ENCODE measurements at places on chromosomes 6 and 20.

DNA sequence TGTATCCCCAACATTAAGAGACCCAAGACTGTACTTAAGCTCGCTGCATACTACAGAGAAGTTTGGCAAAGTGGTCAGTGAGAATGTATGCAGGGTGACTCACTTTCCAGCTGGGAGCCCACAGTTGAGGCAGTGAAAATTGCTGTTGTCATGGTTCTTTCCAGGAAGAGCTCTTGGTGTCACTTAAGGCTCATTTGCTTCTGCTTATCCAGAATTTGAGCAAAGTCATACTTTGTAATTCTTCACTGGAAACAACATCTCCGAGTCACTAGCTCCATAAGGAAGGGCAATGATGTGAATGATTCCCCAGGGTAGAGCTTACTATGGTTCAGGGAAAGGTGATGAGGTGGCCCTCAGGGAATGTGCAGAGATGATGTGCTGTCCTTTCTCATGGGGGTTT lies 65.4 kb upstream of the FBXL4 start:
- peak; percentile 92 for DNase-seq

DNA sequence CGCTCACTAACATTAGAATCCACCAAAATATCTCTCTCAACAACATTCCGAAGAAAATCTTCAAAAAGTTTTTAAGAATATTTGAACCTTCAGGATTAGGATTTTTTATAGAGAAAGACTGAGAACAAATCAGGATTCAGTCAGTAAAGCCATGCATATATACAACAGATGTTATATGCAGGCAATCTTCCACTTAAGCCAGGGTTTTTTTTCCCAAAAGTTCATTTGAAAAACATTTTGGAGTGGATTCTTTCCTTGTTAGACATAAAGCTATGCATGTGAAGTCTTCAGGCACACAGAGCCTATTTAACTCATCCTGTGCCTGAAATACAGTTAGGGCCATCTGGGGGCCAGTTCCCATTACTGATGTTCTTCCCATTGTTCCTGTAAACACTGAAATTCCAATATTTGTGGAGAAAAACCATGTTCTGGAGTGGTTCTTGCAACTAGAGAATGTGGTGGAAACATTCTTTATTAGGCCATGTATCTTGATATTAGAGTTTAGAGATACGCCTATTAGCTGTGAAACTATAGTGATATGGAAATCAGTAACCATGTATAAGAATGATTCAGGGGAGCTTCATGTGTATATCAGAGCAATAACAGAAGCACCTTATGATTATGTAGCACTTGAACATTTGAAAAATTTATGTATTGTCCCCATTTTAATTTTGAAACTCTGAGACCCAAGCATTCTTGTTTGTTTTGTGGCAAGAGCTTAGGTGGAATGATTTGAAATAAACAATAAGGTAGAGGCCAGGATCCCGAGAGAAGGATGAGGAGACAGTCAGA lies 61.7 kb downstream of the PLEKHG1 start:
- no peak for DNase-seq

- no peak for DNase-seq
These were observed 125.1 kb downstream of the BFSP1 start for GRCh38 chr20:17406051-17406590.

- no peak for DNase-seq
These were observed 4.7 kb downstream of the ADRM1 start for GRCh38 chr20:62307226-62308101.

- peak; percentile 19 for DNase-seq
These were observed 20.1 kb upstream of the RNGTT start for GRCh38 chr6:88983532-88983931.

DNA sequence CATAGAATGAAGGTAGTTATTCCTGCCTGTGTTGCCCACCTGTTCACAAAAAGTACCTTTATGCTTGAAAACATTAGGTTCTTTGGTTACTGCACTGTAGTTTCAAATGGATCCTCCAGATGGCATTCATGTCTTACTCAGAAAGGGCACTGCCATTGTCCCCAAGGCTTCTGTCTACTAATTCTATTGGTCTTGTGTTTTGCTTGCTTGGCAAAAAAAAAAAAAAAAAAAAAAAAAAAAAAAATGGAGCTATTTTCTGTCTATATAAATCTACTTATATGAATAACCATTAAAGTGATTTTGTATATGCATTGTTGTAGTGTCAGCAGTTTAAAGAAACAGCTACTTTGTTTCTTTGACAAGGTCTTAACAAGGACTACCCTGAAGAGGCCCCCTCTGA lies 12.7 kb upstream of the EFHC1 start:
- DNase-seq, result no peak

DNA sequence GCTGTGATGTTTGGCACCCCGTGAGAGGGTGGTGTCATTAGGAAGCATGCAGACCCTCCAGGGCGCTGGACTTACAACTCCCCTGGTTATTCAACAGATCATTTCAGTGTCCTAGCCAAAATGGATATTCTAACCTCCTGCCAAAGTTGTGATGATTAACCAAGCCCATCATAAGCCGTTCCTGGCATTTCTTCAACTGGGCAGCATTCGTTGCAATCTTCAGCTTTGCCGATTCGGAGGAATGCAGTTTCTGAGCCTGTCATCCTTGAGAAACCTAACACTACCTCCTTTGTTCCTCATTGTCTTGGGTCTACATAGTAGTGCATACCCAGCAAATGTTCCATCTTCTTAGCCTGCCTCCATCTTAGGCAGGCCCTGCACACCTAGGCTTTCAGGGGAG lies 79.2 kb upstream of the MAP3K4 start:
- peak; percentile 6 for DNase-seq

DNA sequence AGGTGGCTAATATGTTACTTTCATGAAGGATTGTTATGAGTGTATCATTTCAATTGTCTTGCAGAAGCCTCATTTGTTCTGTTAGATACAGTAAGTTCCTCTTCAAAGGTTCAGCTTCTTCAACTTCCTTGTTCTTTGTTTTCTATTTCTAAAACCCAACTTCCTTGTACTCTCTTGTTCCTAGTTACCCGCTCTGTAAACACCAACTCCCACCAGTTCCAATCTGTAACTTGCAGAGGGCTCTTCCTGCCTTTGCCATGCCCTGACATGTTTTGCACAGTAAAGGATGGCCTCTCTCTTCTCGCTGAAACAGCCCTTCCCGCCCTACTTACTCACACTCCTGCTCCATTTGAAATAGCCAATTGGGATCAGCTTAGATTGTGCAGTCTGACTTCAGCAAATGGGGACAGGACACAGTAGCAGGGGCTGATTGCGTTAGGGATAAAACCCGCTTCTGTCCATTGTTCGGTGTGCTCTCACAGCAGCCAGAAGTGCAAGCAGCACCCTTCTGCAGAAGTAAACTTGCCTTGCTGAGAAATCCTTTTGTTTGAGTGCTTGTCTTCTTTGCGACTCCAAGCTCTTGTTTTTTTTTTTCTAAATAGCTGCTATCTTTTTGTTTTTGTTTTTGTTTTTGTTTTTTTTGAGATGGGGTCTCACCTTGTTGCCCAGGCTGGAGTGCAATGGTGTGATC lies 45.9 kb upstream of the POU5F1 start:
- DNase-seq, result no peak

GRCh38 chr6:56288347-56288746 lies 41.0 kb upstream of the COL21A1 start:
- no peak for DNase-seq

- DNase-seq, result no peak
These were observed 47.9 kb downstream of the KHDC1L start for GRCh38 chr6:73177221-73177944.

- DNase-seq, result no peak
These were observed 78.7 kb downstream of the IRF4 start for GRCh38 chr6:470051-470900.

- peak; percentile 44 for DNase-seq
These were observed 242.9 kb downstream of the NRN1 start for GRCh38 chr6:5763871-5764270.

- DNase-seq, result no peak
These were observed 30.2 kb upstream of the GGTLC1 start for GRCh38 chr20:24018796-24019195.

DNA sequence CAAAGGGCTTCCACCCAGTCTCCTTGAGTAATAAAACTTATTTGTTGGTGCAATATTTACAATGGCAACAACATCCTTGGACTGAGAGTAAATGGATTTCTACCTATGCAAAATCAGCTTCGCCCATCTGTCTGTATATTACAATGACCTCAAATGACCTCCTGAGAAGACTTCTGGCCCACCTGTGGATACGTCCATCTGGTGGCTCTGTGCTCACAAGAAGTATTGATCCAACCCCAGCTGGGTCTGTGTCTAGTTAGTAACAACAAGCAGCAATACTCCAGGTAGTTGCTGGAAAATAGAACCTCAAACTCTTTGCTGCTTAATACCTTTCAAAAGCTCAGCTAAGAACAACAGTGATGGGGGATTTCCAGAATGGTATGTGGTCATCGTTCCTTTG lies 34.7 kb upstream of the GSTA4 start:
- DNase-seq, result no peak

GRCh38 chr6:142605922-142606485 lies 304.2 kb downstream of the ADGRG6 start:
- DNase-seq, result no peak

DNA sequence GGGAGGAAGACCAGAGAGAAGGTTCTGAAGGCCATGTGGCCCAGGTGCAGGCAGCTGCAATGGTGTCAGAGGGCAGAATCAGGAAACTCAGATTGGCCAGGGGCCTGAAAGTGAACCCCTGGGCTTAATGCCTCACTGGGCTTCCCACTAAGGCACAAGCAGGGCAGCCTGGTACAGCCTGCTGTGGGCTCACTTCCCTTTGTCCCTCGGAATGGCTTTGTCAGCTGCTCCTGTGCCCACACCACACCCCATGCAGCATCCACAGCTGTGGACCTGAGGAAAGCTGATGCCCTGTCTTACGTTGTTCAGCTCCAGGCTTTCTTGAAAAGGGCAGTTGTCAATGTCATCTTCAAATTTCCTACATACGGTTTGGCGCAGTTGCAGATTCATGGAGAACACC lies 2.4 kb downstream of the CST9 start:
- no peak for DNase-seq

DNA sequence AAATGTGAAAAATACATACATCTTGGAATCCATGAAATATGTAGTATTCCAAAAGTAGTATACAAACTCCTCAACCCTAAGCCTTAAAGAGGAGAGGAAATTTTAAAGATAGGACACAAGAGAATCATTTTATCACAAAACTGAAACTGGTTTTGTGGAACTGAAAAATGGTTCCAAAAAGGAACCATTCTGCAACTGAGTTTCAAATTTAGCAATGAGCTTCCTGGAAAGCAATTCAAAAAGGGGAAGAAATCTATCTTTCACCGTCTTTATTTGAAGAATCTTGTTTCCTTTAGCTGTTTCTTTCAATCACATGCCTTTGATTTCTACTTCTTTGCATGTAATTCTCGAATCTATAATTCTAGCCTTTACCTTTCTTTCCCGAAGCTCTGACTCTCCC lies 32.2 kb upstream of the LAMP5 start:
- no peak for DNase-seq

DNA sequence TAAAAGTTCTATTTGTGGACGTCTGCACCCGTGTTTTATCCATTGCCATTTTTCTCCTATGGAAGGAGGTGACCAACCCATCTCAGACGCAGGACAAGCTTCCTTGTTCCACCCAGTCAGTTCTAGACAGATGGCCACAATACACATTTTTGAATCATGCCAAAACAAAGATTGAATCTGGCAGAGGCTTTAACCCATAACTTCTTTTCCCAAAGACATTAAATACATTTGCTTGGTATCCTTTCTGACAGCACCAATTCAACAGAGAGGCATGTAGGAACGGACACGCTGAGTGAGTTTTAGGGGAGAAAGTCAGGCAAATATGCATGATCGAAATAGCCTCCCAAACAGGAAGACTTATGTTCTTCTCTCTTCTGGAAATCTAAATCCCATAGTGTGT lies 552.7 kb upstream of the AGPAT4 start:
- no peak for DNase-seq

- peak; percentile 54 for DNase-seq
These were observed 78.4 kb downstream of the ADTRP start for GRCh38 chr6:11700118-11700718.

GRCh38 chr6:95478941-95479340 lies 98.4 kb upstream of the MANEA start:
- no peak for DNase-seq

DNA sequence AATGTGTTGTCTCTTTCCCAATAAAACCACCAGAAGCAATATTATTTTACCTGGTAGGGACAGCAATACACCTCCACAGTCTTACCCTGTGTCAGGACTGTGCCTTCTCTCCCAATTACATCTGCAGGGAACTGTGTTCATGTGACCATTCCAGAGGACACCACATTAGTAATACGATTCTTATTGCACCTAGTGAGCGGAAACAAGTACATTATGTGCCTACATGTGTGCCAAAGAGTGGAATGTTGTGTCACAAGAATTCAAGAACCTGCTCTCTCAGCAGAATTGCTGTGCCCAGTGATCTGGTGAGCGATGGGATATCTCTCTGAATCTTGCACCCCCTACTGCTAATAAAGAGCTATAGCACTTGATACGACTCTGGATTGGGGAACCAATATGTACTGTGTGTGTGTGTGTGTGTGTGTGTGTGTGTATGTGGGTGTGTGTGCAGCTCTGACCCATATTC lies 57.4 kb upstream of the FOXC1 start:
- no peak for DNase-seq

DNA sequence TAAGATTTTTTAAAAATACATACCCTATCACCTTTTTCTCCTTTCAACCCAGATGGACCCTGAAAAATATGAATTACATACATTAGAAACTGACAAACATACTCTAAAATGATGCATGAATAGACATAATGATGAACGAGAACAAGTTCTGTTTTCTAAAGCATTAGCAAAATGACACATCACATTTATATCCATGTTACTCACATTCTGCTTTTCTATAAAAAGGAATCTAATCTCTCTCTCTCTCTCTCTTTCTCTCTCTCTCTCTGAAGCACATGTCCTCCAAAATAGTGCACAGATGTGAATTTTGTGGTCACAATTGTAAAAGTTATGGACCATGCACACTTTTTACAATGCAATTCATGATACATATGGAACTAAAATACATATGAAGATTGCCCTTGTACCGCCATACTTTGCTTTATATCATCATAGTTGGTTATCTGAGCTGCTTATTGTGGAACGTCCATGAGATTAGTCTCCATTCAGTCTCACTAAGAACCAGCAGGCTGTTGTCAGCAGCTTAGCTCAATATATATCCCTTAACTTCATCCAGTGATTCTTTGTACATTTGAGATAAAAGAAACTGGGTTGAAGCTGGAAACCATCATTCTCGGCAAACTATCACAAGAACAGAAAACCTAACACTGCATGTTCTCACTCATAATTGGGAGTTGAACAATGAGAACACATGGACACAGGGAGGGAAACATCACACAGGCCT lies 114.2 kb downstream of the COL12A1 start:
- DNase-seq, result no peak

- DNase-seq, result no peak
These were observed 6.0 kb downstream of the NUS1 start for GRCh38 chr6:117681162-117681741.

- DNase-seq, result peak; percentile 20
These were observed 146.2 kb upstream of the ECI2 start for GRCh38 chr6:4281341-4282293.

DNA sequence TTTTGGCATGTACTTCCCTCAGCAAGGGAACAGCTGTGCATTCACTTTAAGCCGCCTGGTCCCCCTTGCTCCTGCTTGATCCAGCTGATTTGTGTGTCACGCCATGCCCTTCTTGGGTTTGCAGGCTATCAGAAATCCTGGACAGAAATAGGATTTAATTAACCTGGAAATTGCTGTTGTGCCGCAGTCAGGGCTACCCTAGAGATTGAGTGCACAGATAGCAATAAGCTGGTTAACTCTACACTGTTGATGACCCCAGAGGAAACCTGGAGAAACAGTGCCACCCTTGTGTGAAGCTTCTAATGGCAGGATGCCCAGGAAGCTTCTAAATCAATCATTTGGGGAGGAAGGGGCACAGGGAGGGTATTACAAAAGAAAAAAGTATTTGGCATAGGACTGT lies 199.0 kb downstream of the JARID2 start:
- no peak for DNase-seq

Measured in astrocyte of the cerebellum (primary cell).